ENCODE measurements at places on chromosomes 6 and 20.

GRCh38 chr20:59190466-59190865, 26.8 kb downstream of the ZNF831 start:
- DNase-seq: no peak

- no peak for DNase-seq
These were observed 92.8 kb downstream of the ARID1B start for GRCh38 chr6:156869980-156870398.

DNA sequence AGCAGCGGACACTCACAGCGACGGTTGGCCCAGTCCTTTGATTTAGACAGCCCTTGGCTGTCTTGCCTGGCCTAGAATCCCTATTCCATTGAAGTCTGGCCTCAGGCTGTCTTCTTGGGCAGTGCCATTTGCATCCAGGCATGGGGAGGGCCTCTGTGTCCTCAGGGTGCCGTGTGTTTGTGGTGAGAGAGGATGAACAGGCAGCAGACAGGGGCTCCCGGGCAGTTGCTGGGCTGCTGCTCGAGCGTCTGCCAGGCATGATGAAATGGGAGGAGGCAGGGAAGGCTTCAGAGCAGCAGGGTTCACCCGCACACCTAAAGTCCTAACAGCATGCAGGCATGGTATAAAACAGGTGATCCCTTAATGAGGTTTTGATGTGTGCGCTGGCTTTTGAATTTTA, 126.9 kb downstream of the SOBP start:
- DNase-seq: no peak

GRCh38 chr6:3791526-3792203, 40.2 kb upstream of the PXDC1 start:
- no peak for DNase-seq

DNA sequence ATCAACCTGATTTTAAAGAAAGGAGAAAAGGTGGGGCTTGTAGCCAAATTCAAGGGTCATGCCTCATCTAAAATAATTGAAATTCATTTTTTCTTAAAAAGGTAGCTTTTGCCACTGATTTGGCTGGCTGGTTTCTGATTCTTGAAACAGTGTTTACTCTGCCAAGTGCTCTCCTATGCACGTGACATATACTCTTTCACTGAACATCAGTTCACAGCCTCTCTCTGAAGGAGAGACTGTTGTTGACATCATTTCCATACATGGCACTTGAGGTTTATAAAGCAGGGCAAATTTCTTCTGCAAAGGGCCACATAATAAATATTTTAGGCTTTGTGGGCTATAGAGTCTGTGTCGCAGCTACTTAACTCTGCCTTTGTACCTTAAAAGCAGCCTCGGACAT, 40.4 kb upstream of the DOK5 start:
- DNase-seq: no peak

GRCh38 chr6:75486850-75487518, 6.6 kb downstream of the FILIP1 start:
- DNase-seq: no peak

GRCh38 chr6:169097381-169097959, 156.2 kb downstream of the THBS2 start:
- DNase-seq: peak; percentile 97

- no peak for DNase-seq
These were observed 1173.9 kb upstream of the CITED2 start for GRCh38 chr6:140548366-140548765.

DNA sequence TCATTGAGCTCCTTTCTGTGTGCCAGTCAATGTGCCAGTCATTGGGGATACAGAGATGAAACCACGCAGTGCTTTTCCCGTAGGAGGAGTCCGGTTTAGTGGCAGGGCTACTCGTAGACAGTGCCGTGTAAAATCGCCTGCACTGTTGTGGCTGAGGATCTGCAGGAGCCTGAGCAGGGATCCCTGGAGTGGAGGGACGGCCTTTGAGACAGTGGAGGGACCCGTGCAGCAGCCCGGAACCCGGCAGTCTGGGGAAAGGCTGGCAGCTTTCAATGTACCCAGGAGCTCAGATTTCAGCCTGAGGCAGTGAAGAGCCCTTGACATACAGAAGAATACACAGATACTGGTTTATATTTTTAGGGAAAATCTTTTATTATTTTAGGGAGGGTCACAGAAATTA, 203.3 kb downstream of the ARID1B start:
- DNase-seq: no peak

DNA sequence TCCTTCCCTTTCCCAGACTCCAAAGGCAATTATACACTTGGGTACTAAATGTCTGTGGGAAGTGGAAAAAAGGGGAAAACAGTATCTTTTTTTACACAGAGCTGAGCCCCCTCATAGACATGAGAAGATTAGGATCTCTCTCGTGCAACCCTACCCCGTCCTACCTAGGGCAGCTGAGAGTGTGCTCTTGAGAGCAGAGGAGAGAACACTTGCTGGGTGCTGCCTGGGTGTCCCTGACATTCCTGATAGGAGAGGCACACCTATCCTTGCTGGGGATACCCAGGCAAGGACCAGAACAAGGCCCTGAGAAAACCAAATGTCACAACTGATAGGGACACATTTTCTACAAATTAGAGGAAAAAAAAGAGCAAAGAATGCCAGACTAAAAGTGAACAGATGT, 81.2 kb downstream of the PREP start:
- DNase-seq: no peak

- no peak for DNase-seq
These were observed 164.3 kb downstream of the RFPL4B start for GRCh38 chr6:112511441-112511840.

DNA sequence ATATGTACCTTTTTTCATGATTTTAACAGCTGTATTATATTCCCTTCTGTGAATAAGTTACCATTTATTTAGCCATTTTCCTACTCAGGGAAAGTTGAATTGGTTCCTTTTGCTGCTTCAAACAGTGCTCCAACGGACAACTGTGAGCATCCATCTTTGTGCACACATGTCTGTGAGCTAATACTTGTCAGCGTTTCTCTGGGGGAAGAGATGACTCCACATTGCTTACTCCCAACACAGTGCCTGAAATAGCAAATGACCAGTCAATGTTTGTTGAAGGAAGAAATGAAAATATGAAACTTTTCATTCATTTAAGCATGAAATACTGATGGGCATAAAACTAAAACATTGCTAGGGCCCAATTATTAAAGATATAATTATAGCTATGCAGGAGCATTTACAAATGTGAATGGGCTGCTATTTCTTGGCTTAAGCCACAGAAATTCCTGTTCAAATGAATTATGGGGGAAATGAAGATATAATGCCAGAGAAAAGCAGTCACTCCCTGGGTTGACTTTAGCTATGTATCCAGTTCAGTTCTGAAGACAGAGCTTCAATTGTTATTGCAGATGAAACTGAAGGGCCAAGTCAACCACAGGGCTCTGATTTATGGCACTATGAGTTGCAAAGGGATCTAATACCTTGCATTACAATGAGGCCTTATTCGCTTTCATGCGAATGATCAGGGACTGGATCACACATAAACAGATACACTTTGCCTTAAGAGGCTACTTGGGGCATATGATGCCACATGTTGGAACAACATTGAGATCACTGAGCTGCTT, 47.4 kb upstream of the FOXC1 start:
- no peak for DNase-seq

DNA sequence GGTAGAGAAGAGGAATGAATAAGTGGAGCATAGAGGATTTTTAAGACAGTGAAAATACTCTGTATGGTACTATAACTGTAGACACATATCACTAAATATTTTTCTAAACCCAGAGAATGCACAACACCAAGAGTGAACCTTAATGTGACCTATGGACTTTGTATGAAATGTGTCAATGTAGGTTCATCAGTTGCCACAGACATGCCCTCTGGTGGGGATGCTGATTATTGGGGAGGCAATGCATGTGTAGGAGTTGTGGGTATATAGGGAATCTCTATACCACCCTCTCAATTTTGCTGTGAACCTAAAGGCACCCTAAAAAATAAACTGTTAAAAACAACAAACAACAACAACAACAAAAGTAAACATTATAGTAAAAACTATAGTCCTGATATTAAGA, 293.7 kb downstream of the RNF144B start:
- no peak for DNase-seq

DNA sequence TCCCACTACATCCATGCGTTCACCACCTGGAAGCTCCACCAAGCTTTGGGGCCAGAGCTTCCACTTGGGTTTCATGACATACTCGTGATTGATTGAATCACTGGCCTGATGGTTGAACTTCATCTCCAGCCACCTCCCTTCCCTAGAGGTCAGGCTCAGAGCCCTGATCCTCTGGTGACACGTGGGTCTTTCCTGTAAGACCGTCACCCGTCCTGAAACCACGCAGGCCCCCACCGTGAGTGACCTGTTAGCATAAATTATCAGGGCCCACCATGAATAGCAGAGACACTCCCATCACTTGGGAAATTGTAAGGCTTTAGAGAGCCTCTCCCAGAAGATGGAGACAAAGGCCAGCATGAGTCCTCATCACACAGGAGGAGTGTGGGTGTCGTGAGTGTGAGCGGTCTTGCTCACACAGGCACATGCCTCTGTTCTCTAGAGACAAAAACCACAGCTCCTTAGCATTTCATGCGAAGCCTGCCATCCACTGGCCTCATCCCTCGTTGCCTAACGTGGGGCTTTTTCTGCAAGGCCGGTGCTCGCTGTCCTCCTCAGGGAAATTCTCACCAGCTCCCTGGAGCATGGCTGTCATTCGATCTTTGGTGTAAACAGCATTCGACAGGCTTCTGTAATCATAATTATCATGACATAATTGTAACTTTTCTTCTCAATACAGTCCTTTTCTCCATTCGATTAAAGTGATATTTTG, 65.1 kb upstream of the DUSP22 start:
- no peak for DNase-seq

Measured in amniotic stem cell (primary cell).